Chondrocyte (in vitro differentiated cells): ENCODE measurements at places on chromosomes 11 and 22. TPM values are rescaled to one million over a fixed set of nuclear protein-coding genes. Genes with fewer than 3 reads are reported as not detected.

DNA sequence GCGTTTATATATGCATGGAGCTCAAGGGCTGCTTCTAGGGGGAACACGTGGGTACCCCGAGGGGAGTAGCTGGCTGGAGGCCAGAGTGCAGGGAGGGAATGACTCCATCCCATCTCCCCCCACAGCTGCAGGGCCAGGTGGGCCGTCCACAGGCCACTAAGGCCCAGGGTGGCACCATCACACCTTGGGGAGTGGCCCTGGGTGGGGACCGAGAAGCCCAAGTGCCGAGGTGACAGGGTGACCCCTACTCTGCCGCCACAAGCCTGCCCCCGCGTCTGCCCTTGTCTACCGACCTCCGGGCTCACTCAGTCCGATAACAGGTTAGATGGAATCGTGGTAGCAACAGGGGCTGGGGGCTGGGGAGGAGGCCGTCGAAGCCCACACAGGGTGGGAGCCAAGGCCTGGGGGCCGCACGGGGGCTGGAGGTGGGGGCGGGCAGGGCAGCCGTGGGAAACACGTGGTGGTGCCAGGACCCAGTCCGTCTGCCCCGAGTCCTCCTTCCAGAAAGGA, 125.7 kb downstream of the KCNQ1OT1 start:
- peak; percentile 84 for DNase-seq

DNA sequence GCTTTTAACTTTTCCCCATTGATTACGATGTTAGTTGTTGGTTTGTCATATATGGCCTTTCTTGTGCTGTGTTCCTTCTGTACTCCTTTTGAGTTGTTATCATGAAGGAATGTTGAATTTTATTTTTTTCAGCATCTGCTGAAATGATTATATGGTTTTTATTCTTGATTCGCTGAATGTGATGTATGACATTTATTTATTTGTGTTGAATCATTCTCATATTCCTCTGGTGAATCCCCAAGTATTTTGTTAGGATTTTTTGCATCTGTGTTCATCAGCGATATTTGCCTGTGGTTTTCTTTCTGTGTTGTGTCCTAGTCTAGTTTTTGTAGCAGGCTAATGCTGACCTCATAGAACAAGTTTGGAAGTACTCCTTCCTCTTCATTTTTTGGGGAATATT, 78.2 kb downstream of the GGT1 start:
- DNase-seq: no peak

- DNase-seq: no peak
Observed at GRCh38 chr11:66986178-66986545, 11.1 kb downstream of the C11orf86 start.

ADAMTS15 gene
- 16.8 to 140 TPM (median 136 TPM) in 3 replicates for total RNA-seq

C1QTNF4 gene
- 0.40 to 0.41 TPM in 2 of 3 replicates, not detected in the other for total RNA-seq

GRCh38 chr11:19200410-19201201, 1.2 kb downstream of the CSRP3 start:
- no peak for DNase-seq

GRCh38 chr22:39039306-39040126, 1.1 kb upstream of the APOBEC3F start:
- no peak for DNase-seq

- DNase-seq: no peak
Observed at GRCh38 chr11:41921746-41922390, 462.4 kb upstream of the LRRC4C start.
